GF-D8 (cell line): ENCODE measurements at places on chromosomes 2 and 18.

DNA sequence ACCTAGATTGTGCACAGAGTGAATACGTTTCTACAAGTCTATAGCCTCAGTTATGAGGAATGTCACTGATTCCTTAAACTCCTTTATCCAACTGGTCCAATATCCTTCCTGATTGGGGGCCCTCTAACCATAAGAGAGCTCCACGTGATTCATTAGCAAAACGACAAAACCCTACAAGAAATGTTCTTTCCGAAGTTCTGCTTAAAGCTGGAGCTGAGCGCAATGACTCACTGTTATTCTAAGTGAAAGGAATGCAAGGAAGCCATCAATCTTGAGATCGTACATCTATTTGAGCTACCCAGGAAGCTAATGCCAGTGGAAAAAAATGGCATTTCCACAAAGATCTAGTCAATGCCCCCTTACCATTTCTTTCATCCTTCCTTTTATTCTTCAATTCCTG is 354.9 kb upstream of the CDH20 start:
- no peak for DNase-seq

DNA sequence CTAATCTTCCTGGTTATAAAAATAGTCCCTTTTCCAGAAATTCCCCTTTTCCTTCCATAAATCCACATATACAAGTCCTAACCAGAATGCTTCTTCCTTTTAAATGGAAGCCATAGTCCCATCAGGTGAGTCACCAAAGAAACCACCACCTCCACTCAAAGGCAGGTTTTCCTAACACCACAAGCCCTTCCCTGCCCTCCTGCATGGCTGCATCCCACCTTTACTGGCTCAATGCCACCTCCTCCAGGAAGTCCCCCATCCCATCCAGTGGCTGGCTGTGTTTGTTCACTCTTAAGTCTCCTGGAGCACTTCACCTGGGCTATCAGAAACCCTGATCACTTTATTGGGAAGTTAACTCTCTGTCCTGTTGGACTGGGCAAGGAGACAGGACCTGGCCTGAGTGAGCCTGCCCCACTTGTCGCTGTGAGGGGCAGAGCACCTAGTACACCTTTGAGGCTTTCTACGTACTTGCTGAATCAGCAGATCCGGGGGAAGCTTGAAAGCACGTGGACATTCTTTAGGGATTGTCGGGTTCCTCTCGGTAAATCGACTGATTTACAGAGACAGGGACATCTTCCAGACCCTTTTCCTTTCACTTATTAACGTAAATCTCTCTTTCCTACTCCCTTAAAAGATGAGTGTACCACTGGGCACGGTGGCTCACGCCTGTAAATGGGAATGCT is 71.0 kb downstream of the NGEF start:
- DNase-seq = no peak

DNA sequence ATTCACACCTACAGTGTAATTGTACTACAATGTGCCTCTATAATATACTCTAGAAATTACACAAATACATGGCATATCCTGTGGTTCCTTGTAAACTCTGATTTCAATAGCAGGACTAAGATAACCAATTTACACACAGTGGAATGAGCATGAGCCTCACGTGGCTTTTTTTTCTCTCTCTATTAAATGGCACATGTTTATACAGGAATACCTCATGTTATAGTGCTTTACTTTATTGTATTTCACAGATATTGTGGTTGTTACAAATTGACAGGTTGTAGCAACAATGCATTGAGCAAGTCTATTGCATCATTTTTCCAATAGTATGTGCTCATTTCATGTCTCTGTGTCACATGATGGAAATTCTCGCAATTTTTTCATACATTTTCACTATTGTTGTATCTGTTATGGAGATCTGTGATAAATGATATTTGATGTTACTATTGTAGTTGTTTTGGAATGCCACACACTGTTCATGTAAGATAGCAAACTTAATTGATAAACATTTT is 260.0 kb downstream of the FSIP2 start:
- no peak for DNase-seq

- DNase-seq = no peak
These were observed 198.5 kb upstream of the SMIM21 start for GRCh38 chr18:75625966-75626365.

- no peak for DNase-seq
These were observed 159.8 kb downstream of the UXS1 start for GRCh38 chr2:106034325-106034724.

GRCh38 chr2:240593703-240594451 is 7.3 kb downstream of the CAPN10 start:
- no peak for DNase-seq

DNA sequence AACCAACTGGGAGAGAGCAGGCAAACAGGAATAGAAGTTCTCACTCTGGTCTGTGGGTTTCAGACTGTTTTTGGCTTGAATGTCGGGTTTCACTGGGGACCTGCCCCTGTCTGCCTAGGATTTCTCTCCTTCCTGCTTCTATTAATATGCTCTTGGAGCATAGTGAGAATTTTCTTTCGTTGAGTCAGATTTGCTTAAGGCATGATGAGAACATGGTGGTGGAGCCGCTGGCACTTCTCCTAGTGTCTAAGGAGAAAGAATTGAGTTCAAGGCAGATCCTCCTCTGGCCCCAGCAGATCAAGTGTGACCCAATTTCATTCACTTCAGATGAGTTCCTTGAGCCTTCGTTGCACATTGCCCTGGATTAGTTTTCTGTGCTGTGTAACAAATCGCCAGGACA is 103.9 kb upstream of the HS6ST1 start:
- DNase-seq = no peak

DNA sequence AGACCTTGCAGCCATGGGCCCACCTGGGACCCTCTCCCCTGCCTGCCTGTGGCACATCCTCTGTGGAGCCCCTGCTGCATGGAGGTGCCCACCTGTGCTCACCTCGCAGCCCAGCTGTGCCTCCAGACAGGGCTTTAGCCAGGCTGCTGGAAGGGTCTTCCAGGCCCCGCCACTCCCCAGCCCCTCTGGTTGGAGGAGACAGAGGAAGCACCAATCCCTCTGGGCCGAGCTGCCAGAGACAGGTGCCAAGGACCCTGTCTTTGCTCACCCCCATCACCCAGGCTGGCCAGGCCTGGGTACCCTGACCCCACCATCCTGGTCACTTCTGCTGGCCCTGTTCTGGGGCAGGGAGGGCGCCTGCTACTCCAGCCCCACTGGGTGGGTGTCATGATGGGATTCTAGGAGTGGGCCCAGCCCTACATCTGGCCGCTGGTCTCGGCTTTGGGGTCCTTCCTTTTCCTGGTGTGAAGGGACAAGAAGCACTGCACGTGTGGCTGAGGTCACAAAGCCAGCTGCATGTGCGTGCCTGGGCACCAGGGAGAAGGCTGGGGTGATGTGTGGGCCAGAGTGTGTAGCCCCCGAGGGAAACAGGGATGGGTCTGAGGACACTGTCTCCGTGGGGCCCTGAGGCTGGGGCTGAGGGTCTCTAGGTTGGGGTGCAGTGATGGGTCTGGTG is 9.3 kb upstream of the NEU4 start:
- DNase-seq = no peak
